Heart right ventricle (tissue), 16 donors: ENCODE measurements at places on chromosomes 3 and 15. TPM values are rescaled to one million over a fixed set of nuclear protein-coding genes. Genes with fewer than 3 reads are reported as not detected.

GRCh38 chr15:33296050-33296449, 14.7 kb upstream of the RYR3 start:
- DNase-seq, result no peak

- no peak for DNase-seq
Observed at GRCh38 chr15:101505610-101506337, 16.3 kb upstream of the PCSK6 start.

DNA sequence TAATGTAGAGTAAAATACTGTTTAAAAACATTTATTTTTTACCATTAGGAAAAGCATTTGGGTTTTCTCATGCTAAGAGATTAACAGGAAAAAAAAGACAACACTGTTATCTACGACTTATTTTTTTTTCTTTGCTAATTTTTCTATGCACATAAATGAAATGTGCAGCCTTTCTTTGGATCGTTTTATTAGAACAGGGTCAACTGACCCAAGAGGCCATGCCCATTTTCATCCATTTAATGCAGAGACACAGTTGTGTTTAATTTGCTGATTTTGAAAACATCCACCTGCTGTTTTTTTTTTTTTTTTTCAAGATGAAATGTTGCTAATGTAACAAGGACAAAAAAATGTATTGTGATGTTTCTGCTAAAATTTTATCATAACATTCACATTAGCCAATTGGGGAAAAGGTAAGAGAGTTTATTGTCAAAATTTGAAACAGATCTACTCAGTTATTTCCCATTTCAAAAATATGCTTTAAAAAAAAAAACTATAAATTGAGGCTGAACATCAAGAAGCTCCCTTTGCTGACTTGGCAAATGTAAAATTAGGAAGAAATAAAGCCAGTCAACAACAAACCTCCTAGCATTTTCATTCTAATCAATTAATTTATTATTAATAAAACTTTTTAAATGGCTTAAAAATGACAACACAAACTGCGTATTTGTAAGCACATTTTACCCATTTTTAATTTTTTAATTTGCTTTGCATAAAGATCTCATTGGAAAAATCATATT, 485.2 kb downstream of the ROBO2 start:
- DNase-seq, result no peak

- DNase-seq, result no peak
Observed at GRCh38 chr3:18761530-18761929, 336.4 kb upstream of the SATB1 start.

AHSG gene
- total RNA-seq, result not detected
